ENCODE measurements at places on chromosomes 1 and 21. TPM values are rescaled to one million over a fixed set of nuclear protein-coding genes. Genes with fewer than 3 reads are reported as not detected.

CD34 gene
- total RNA-seq: 0.05 TPM

TRIM62 gene
- total RNA-seq: 10.3 TPM

CTNNBIP1 gene
- total RNA-seq: 12.7 TPM

OR2T29 gene
- not detected for total RNA-seq

SLC9C2 gene
- total RNA-seq: not detected

AKR7A2 gene
- total RNA-seq: 43.0 TPM

SZT2 gene
- 57.8 TPM for total RNA-seq

SLC30A2 gene
- total RNA-seq: not detected

OR2L5 gene
- not detected for total RNA-seq

SDC3 gene
- not detected for total RNA-seq

PPM1J gene
- total RNA-seq: not detected

GRCh38 chr1:157304271-157304670 lies 166.1 kb upstream of the ETV3 start:
- H3K4me1 ChIP-seq: no peaks in the 10 kb centered on the region
- no peak overlapping the region for H3K4me3 ChIP-seq

GRCh38 chr1:6424000-6424565 lies 493 bp upstream of the ESPN start:
- DNase-seq: no peak
- peak overlapping the region; percentile 8 for H3K4me3 ChIP-seq
- H3K27me3 ChIP-seq: peaks cover 45% of the 10 kb centered on the region
- H3K27ac ChIP-seq: no peak overlapping the region
- peaks cover 34% of the 10 kb centered on the region for H3K4me1 ChIP-seq
- no peaks in the 10 kb centered on the region for H3K36me3 ChIP-seq

DNA sequence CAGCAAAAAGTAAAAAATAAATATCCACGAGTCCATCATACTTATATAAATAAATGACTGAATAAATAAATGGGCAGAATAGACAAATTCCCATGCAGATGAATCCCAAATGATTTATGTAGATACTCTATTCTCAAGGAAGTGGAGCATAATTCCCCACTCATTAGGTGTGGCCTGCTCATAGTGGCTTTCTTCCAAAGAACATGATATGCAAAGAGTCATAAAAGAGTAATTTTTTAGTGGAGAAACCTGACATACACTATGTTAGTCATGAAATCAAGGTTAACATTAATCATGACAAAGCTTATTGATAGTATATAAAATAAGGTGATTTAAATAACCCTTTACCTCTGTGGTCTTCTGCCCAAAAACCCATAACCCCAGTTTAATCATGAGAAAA lies 298.9 kb downstream of the DPYD start:
- no peaks in the 10 kb centered on the region for H3K36me3 ChIP-seq
- no peak for DNase-seq
- no peaks in the 10 kb centered on the region for H3K27me3 ChIP-seq
- H3K4me3 ChIP-seq: no peak overlapping the region

GRCh38 chr1:207361889-207362288 lies 40.4 kb downstream of the CD55 start:
- H3K27me3 ChIP-seq: no peaks in the 10 kb centered on the region
- peaks cover 15% of the 10 kb centered on the region for H3K36me3 ChIP-seq
- no peak overlapping the region for H3K27ac ChIP-seq

DNA sequence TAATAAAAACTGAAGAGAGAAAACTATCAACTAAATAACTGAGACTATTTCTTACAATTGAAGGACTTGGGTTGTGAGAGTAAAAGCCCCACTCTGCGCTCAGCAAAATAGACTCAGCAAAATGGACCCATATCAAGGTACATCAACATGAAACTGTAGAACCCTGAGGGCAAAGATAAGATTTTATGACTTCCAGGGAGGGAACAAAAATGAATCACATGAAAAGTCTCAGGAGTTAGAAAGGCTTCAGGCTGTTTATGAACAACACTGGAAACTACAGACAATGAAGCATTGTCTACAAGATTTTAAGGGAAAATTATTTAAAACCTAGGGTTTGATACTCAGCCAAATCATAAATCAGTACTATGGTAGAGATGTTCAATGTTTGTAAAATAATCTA lies 434.3 kb downstream of the PTPRC start:
- H3K27me3 ChIP-seq: peaks cover 3% of the 10 kb centered on the region
- H3K4me1 ChIP-seq: peaks cover 5% of the 10 kb centered on the region
- peaks cover 4% of the 10 kb centered on the region for H3K36me3 ChIP-seq

DNA sequence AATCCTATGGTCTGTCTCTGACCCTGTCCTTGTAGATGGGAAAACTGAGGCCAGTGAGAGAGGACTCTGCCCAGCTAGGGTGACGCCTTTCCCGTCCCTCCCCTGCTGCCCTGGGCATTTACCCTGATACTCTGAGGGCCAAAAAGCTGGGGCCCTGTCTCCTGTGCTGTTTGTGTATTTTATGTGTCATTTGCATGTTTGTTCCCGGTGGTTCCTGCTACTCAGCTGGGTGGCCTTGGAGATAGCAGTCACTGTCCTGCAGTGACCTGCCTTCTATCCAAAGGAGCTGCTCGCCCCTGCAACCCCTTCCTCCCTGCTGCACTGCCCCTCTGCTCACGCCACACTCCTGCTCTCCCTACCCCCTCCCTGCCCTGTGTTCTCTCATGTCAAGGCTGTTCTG lies 41.1 kb upstream of the KDM4A start:
- no peak overlapping the region for H3K27ac ChIP-seq
- H3K4me1 ChIP-seq: no peaks in the 10 kb centered on the region
- no peaks in the 10 kb centered on the region for H3K36me3 ChIP-seq
- DNase-seq: no peak

- H3K27me3 ChIP-seq: peaks cover under 1% of the 10 kb centered on the region
- no peak overlapping the region for H3K27ac ChIP-seq
- peaks cover 21% of the 10 kb centered on the region for H3K36me3 ChIP-seq
- H3K4me3 ChIP-seq: no peak overlapping the region
- peaks cover 9% of the 10 kb centered on the region for H3K4me1 ChIP-seq
Measured at GRCh38 chr1:44999232-44999631, 11.9 kb downstream of the HECTD3 start.

GRCh38 chr1:24856787-24857506 lies 73.1 kb downstream of the RUNX3 start:
- no peak overlapping the region for H3K27ac ChIP-seq
- H3K4me3 ChIP-seq: no peak overlapping the region
- peaks cover 10% of the 10 kb centered on the region for H3K4me1 ChIP-seq
- DNase-seq: no peak

GRCh38 chr1:61142726-61143500 lies 60.6 kb downstream of the NFIA start:
- H3K27ac ChIP-seq: no peak overlapping the region
- no peak overlapping the region for H3K4me3 ChIP-seq
- H3K27me3 ChIP-seq: no peaks in the 10 kb centered on the region
- no peaks in the 10 kb centered on the region for H3K36me3 ChIP-seq

- DNase-seq: peak; percentile 24
- H3K27me3 ChIP-seq: no peaks in the 10 kb centered on the region
- H3K36me3 ChIP-seq: no peaks in the 10 kb centered on the region
- H3K4me1 ChIP-seq: no peaks in the 10 kb centered on the region
- no peak overlapping the region for H3K27ac ChIP-seq
- H3K4me3 ChIP-seq: no peak overlapping the region
Measured at GRCh38 chr1:3564921-3565831, 46.1 kb downstream of the MEGF6 start.

GRCh38 chr1:230087028-230087716 lies 20.1 kb downstream of the GALNT2 start:
- no peak overlapping the region for H3K4me3 ChIP-seq
- H3K27me3 ChIP-seq: no peaks in the 10 kb centered on the region
- H3K27ac ChIP-seq: no peak overlapping the region
- peaks cover 32% of the 10 kb centered on the region for H3K4me1 ChIP-seq
- H3K36me3 ChIP-seq: peaks cover 24% of the 10 kb centered on the region
- DNase-seq: no peak

DNA sequence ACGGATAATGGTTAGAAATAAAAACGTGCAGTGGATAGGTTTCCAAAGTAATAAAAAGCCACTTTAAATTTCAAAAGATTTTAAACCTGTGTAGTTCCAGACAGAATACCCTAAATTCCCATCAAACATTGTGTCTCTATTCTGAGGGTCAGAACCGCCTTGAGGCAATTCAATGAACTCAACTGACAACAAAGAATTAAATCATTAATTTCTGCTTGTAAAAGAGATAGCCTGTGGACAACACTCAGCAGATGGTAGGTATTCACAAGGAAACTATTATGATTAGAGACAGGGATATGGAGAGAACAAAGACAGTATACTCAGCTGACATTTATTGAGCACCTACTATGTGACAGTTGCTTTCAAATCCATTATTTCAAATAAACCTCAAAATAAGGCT lies 35.1 kb upstream of the JUN start:
- no peak overlapping the region for H3K4me3 ChIP-seq
- no peaks in the 10 kb centered on the region for H3K36me3 ChIP-seq
- DNase-seq: no peak
- H3K27me3 ChIP-seq: peaks cover 9% of the 10 kb centered on the region
- H3K4me1 ChIP-seq: peaks cover 24% of the 10 kb centered on the region

DNA sequence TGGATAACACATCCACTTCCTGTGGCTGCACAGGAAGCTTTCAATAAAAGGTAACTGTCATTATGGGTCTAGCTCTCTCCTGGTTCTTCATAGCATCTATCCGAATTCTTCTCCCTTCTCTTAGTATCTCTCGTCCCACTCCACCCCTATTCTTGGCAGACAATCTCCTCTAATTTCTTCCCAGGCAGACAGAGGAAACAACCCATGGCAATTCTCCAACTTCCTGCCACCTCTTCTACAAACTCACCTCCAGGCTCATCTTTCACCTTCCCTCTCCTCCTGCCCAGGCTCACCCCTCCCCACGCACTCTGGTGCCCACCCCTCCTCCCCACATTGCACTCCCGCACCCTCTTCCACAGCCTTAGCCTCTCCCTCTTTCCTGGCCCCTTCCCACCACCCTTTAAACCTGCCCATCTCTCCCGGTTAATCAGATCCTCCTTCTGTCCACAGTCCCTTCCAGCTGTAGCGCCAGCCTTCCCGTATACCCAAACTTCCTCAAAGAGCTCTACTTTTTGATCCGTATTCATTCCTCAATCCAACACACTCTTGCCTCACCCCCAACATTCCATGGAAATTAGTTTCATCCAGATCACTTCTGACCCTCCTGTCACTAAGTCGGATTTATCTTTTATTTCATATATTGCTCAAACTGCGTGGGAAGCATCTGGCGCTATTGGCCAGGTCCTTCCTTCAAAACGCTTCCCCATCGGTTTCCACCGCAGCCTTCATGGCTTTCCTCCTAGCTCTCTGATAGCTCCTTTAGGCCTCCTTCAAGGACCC lies 25.9 kb downstream of the SHISA4 start:
- H3K36me3 ChIP-seq: no peaks in the 10 kb centered on the region
- no peak overlapping the region for H3K27ac ChIP-seq
- H3K4me1 ChIP-seq: no peaks in the 10 kb centered on the region
- no peak overlapping the region for H3K4me3 ChIP-seq
- no peak for DNase-seq

GRCh38 chr1:207393610-207394009 lies 60.5 kb upstream of the CR2 start:
- no peak overlapping the region for H3K27ac ChIP-seq
- DNase-seq: no peak
- no peak overlapping the region for H3K4me3 ChIP-seq
- H3K4me1 ChIP-seq: no peaks in the 10 kb centered on the region
- peaks cover 11% of the 10 kb centered on the region for H3K27me3 ChIP-seq

DNA sequence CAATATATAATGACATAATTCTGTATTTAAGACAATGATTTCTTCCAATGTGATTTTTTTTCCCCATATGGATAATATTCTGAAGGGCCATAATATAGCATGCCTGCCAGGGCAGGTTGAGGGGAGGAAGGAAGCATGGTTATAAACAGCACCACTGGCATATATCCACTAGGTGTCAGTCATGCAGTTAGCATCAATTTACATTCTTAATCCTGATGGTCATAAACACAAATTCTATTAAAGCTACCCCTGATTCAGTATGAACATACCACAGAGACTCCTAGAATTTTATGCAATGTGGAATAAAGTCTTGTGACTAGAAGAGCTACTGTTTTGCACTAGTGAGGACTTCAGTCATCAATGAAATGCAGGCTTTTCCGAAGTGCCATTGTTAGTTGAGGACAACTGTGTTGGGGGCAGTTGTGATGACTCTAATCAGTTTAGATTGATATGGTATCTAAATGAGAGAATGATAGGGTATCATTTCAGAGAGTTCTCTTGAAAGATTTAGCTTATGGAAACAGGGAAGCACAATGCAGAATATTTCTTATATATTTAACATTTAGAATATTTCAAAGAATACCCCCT lies 342.7 kb upstream of the NR5A2 start:
- no peaks in the 10 kb centered on the region for H3K36me3 ChIP-seq
- H3K27ac ChIP-seq: no peak overlapping the region
- no peaks in the 10 kb centered on the region for H3K4me1 ChIP-seq
- peaks cover 20% of the 10 kb centered on the region for H3K27me3 ChIP-seq

DNA sequence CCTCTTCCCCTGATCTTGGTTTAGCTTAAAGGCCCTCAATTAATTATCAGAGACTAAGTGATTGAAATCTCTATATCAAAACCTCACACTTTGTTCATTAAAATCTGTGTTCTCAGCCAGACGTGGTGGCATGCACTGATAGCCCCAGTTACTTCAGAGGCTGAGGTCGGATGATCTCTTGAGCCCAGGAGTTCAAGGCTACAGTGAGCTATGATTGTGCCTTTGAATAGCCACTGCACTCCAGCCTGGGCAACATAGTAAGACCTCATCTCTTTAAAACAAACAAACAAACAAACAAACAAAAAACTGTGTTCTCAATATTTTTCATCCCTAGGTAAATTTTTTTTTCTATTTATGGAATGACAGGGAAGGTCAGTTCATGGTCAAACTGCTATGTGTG lies 18.7 kb downstream of the TRMT13 start:
- H3K4me3 ChIP-seq: no peak overlapping the region
- H3K27me3 ChIP-seq: no peaks in the 10 kb centered on the region
- no peak overlapping the region for H3K27ac ChIP-seq

DNA sequence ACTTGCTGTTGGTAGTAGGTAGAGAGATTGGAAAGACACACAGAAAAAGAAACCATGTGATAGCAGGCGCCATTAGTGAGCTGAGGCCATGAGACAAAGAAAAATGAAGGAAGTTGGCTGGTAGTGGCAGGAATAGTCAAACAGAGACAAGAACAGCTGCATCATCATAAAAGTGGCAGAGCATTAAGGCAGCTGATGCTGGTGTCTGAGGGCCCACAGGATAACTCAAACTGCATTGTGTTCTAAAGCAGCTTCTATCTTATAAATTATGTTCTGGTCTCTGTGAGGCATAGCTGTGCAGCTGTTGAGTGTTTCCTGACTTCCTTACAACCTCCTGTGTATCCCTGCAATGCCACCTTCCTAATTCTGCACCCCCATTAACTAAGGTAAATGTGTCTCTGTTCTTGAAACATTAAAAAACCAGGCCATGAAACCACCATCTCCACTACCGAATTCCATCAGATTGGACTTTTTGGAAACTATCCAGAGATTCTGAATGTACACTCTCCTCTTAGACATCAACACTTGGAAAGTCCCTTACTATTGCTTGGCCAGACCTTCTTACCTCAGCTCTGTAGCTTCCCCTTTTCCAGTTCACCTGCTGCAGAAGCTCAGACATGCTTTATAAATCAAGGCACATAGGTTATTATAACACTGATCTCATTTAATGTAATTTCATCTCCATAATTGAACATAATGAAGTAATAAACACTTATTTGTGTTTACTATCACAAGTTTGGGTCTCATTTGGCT lies 23.4 kb upstream of the ARHGAP29 start:
- no peak for DNase-seq
- no peak overlapping the region for H3K4me3 ChIP-seq
- H3K36me3 ChIP-seq: no peaks in the 10 kb centered on the region
- no peak overlapping the region for H3K27ac ChIP-seq
- peaks cover 8% of the 10 kb centered on the region for H3K27me3 ChIP-seq
- H3K4me1 ChIP-seq: no peaks in the 10 kb centered on the region

GRCh38 chr21:36915014-36915695 lies 51.3 kb downstream of the HLCS start:
- no peak for DNase-seq
- H3K36me3 ChIP-seq: peaks cover 3% of the 10 kb centered on the region
- H3K4me3 ChIP-seq: no peak overlapping the region
- H3K27ac ChIP-seq: no peak overlapping the region
